ENCODE measurements at places on chromosomes 7 and 10.

GRCh38 chr7:106064316-106064715 is 47.8 kb downstream of the SYPL1 start:
- DNase-seq, result peak; percentile 44

DNA sequence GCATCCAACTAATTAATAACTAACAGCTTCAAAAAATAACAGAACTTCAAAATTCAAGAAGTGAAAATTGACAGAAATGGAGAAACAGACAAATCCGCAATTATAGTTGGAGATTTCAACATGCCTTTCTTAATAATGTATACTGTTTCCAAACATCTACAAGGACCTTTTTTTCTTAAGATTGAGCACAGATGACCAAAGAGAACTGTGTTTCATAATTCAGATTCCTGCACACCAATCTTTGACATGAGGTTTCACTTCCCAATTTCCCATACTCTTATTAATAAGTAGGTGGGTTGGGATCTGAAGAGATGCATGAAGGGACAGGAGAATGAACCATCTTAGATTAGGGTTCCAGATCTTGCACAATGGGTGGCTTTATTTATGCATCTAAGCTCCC is 24.9 kb upstream of the GIMAP7 start:
- DNase-seq, result no peak

- DNase-seq, result no peak
Observed at GRCh38 chr10:61471491-61471890, 18.3 kb upstream of the TMEM26 start.

GRCh38 chr10:101856626-101857025 is 13.0 kb upstream of the KCNIP2 start:
- no peak for DNase-seq

- no peak for DNase-seq
Observed at GRCh38 chr7:85634951-85635350, 448.1 kb upstream of the SEMA3D start.
